ENCODE measurements at places on chromosomes 2 and 18.

DNA sequence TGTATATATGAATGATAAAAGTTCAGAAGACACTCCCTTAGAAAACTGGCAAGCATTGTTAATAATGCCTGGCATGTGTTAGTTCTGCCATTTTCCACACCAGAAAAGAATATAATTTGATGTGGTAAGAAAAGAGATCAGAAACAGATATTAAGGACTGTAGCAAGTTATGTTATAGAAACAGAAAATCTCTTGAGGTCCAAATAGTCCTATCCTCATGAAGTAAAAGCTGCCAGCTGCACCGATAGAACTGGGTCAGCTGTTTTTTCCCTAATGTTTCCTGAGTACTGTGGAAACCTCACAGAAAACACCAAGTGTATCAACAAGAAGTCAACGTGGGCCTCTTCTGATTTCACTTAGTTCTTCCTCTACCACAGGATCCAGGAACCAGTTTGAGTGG lies 56.9 kb upstream of the SDC1 start:
- DNase-seq, result no peak

- DNase-seq, result no peak
Measured at GRCh38 chr18:31750273-31750672, 10.4 kb downstream of the SLC25A52 start.

GRCh38 chr2:61910603-61911002 lies 5.1 kb downstream of the COMMD1 start:
- DNase-seq, result no peak

DNA sequence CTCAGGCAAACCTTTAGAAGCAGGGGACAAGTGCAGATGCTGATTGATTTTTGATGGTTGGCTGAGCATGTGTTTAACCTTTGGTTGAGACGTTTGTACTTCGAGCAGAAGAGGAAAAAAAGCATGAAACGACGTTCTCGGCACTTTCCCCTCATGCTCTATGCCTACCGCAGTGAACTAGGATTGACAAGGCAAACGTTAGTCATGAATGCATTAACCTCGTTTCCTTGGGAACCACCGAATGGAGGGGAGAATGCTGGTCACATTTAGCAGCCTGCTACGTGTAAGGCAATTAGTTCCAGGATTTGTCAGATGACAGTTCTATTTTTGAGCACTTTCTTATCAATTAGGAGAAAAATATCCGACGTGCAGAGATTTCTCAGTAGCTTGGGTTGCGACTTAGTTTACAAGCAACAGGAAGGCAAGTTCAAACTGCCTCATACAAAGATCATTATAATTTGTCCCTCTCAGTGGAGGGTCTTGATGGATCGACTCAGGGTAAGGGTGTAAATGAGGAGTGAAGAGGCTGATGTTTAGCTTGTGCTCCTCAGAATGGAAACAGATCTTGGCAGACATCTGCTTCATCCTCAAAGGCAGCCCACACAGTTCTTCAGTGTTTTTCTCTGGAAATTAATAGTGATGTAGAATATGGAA lies 47.4 kb upstream of the GPR45 start:
- DNase-seq, result no peak

- DNase-seq, result no peak
Measured at GRCh38 chr2:42984617-42985016, 192.2 kb upstream of the HAAO start.

- DNase-seq, result no peak
Measured at GRCh38 chr2:84940088-84940470, 30.9 kb upstream of the KCMF1 start.

DNA sequence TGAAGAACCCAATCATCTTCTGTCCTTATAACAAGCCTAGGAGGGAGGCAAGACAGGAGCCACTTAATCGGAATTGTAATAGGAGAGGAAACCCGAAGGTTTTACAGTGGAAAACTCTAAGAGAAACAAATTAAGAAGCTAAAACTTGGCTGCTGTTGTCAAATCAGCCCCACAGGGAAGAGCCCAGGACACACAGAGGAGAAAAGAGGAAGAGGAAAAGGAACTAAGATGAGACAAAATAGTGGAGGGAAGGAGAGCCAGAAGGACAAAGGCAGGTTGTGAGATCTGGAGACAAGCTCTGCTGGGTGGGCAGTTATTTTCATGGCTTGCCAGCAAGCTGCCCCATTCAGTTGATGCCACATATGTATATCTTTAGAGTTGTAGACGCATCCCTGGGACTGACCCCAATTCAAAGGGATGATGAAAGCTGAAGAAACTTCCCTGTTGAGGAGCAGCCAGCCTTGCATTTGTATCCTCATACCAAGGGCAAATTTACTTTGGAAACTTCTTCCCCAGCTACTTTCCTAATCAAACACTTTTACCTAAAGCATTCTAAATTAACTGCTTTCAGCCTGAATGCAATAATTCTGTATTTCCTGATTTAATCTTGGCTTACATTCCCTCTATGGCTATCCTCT lies 499.8 kb upstream of the MEIS1 start:
- no peak for DNase-seq

DNA sequence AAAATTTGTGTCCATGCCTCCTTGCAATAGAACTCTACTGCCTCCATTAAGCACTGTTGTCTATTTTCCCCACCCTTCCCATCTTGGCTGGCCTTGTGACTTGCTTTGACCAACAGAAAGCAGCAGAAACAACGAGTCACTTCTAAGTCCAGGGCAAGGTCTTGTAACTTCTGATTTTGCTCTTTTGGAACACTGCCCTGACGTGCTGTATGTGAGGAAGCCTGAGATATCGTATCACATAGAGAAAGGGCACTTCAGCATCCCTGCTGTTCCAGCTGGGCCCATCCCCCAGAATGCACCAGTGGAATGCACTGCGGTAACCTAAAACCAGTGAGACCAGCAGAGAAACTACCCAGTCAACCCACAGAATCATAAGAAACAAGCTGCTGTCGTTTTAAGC lies 28.1 kb downstream of the NCKAP1 start:
- no peak for DNase-seq

DNA sequence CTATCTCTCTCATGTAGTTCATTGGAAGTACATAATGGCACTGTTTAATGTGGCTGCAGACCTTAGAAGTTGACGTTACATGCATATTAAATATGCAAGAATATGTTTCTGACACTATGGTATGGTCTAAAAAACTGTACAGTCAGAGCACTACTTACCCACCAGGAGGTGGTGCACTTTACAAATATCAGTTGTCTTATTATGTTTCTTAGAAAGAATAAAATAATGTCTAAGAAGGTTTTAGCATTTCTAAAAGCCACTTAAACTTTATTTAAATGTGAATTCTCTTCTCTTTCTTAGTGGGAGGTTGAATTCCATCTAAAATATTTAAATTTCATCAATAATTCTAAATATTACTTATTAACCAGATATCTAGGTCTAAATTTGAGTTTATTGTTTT lies 4.3 kb downstream of the TMEFF2 start:
- no peak for DNase-seq

GRCh38 chr18:43587538-43588153 lies 310.4 kb upstream of the SYT4 start:
- peak; percentile 15 for DNase-seq

GRCh38 chr2:119860924-119861323 lies 101.2 kb downstream of the PTPN4 start:
- no peak for DNase-seq

- no peak for DNase-seq
Measured at GRCh38 chr18:22219568-22220355, 50.4 kb downstream of the GATA6 start.

GRCh38 chr2:170512266-170512665 lies 202.9 kb upstream of the SP5 start:
- no peak for DNase-seq

DNA sequence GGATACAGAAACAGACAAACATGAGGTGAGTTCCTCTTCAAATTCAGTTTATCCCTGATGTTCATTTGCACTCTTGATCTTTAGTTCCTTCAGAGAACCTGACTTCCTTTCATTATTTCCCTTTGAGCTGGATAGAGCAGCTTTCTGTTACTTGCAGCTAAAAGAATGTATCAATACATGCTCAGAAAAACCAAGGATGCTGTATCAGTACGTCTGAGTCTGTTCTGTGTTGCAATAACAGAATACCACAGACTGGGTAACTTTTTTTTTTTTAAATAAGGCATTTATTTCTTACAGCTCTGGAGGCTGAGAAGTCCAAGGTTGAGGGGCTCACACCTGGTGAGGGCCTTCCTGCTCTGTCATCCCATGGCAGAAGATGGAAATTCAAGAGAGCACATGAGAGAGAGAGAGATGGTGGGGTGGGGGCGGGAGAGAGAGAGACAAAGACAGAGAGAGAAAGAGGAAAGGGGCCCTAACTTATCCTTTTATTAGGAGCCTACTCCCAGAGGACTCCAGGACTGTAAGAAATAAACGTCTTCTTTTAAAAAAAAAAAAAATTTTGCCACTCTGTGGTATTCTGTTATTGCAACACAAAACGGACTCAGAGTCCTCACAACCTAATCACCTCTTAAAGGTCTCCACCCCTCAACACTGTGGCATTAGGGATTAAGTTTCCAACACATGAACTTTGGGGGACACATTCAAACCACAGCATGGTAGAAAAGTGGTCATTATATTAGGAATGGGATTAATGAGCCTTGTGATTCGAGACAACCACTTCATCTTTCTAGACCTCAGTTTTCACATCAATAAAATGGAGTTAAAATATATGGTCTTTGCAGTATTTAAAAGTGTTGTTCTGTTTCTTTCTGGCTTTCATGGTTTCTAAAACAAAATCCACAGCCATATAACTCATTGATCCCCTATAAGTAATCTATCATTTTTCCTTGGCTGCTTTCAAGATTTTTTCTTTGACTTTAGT lies 18.4 kb upstream of the SELENOI start:
- no peak for DNase-seq

DNA sequence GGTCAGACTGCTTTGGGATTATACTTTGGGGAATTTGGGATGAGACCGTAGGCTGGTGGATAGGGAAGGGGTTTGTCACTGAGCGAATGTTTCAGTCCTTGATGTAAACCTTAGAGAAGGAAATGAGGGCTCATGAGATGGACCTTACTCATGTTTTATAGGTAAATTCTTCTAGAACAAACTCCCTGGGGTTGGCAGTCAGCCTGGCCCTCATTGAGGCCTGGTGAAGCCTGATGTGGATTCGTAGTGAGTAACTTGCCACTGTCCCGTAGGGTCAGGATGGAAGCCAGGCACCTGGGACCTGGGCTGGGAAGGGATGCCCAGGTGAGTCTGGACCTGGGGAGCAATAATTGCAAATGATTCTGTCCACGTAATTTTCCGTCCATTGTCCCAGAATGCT lies 258.3 kb downstream of the LPIN1 start:
- no peak for DNase-seq

DNA sequence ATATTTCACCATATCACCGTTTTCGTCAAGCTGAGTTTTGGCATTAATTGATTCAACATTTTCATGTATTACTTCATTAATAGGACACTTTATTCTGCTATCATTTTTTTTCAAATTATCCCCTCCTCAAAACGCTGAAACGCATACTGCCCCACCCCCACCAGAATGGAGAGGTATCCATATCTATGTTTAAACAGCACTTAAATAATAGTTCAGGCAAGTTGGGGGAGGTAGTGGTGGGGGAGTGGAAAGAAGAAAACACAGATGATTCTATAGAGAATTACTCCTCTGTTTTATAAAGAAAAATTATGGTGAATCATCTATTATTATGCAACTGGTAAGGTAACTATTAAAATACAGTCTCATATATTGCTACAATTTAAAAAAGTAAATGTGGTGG lies 314.4 kb upstream of the ZEB2 start:
- no peak for DNase-seq

DNA sequence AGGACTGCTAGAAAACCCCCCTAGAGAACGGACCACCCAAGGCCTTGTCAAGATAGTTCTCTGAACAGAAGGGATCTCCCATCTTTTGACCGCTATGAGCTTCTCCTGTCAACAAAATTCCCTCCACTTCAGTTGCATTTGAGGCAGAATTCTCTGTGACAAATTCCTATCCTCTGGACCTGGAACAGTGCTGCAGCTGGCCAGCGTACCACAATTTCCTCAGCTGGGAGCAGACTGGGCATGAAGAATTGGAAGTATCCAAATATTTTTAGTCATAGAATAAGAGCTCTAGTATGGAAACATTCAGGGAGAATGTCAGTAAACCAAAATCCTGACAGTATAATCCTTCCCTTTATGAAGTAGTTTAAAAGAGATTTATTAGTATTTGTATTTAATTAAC lies 147.1 kb upstream of the BOD1L2 start:
- no peak for DNase-seq

- no peak for DNase-seq
Measured at GRCh38 chr2:176599796-176600485, 330.7 kb downstream of the MTX2 start.

DNA sequence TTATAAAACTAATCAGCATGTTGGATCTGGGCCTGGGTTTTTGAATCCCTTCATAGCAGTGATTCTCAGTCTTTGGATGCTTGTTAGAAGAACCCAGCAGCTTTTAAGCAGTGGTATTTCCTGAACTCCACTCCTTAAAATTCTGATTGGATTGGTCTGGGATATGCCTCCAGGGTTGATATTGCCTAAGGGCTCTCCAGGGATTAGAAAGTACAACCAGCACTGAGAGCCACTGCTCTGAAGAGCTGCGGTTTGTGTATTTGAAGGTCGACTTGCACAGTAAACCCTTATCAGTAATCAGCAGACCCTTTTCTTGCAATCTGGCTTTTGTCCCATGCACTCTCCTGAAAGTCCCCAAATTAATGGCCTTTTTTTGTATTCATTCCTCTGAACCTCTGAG lies 17.0 kb upstream of the RBMS1 start:
- DNase-seq, result no peak

GRCh38 chr2:69203166-69203985 lies 183.7 kb downstream of the GFPT1 start:
- no peak for DNase-seq

DNA sequence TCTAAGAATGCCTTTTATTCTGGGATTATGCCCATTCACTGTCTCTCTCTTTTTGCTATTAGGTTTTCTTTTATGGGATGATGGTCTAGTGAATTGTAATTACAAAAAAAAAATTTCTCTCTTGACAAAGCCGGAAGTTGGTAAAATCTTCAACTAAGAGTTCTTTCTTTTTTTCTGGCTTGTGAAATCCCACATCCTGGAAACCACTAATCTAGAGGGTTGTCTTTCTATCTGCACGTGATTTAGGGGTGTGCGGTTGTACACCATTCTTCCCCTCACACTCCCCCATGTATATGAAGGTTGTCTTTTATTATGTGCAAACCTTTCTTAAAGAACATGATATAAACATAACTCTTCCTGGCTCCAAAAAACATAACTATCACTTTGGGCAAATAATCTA lies 52.0 kb downstream of the GATA6 start:
- DNase-seq, result no peak

DNA sequence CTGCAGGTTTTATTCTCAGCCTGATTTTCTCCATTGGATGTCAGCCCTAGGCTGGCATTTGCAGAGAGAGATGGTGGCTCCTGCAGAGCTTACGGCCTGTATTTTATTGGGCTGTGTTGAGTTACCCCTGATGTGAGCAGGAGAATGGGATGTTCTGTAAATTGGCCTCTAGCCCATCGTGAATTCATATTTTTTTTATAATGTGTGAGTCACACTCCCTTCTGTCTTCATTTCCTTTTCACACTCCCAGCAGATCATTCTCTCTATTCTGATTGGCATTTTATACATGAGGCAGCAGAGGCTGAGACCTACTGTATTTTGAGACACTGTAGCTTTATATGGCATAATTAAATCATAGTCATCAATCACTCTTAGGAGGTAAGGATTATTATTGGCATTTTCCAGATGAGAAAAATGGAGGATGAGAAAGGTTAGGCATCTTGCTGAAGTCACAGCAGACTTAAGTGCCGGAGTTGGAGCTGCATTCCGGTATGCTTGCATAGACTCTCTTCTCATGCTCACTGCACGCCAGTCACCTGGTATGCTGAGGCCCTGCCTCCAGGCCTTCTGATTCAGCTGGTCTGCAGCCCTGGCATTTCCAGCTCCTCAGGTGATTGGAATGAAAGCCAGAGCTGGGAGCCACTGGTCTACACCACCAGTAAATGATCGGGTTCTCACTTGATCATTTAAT lies 142.4 kb downstream of the NEDD4L start:
- DNase-seq, result no peak
